Gastroesophageal sphincter (tissue), 4 donors: ENCODE measurements at places on chromosomes 5 and 9.

GRCh38 chr5:157189223-157189622, 8.6 kb downstream of the ITK start:
- peaks cover 9% of the 10 kb centered on the region for H3K27me3 ChIP-seq
- no peaks in the 10 kb centered on the region for H3K4me1 ChIP-seq
- H3K27ac ChIP-seq = no peak overlapping the region

- no peaks in the 10 kb centered on the region for H3K36me3 ChIP-seq
- H3K27me3 ChIP-seq = no peaks in the 10 kb centered on the region
- H3K27ac ChIP-seq = no peak overlapping the region
Measured at GRCh38 chr9:1331546-1332038, 281.4 kb downstream of the DMRT2 start.

DNA sequence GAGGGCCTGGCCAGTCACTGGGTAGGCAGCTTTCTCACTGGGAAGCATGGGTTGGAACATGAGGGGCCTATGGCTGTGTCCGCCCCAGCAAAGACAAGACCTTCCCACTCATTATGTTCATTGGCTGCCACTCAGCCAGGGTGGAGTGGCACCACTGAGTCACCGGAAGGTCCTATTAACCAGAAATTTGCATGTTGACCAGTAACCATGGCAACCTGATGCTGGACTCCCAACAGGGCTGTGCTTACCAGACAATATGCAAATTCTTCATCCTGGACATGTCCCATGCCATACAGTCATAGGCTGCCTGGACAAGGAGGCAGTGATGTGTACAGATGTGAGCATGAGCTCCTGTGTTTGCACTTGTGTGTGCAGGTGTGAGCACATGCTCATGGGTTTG, 66.7 kb downstream of the PSD2 start:
- H3K27me3 ChIP-seq = no peaks in the 10 kb centered on the region
- H3K36me3 ChIP-seq = no peaks in the 10 kb centered on the region
- peaks cover 19% of the 10 kb centered on the region for H3K4me1 ChIP-seq
- H3K4me3 ChIP-seq = no peak overlapping the region
- no peak for ATAC-seq

DNA sequence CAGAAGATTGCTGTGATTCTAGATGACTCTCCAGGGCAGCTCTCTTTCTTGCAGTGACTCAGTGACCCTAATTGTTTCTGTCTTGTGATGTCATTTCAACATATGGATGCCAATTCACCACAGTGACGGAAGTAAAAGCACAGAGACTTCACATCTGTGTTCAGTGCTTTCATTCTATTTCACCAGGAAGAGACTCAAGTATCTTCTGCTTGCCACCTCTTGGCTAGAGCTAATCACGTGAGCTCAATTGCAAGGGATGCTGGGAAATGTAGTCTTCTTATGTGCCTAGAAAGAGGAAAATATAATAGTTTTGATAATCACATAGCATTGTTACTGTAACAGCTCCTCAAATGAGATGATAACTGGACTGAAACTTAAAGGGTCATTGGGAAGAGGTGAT, 453.3 kb upstream of the KLF4 start:
- H3K27me3 ChIP-seq = no peaks in the 10 kb centered on the region
- no peaks in the 10 kb centered on the region for H3K4me1 ChIP-seq
- no peaks in the 10 kb centered on the region for H3K36me3 ChIP-seq
- no peak overlapping the region for H3K4me3 ChIP-seq

DNA sequence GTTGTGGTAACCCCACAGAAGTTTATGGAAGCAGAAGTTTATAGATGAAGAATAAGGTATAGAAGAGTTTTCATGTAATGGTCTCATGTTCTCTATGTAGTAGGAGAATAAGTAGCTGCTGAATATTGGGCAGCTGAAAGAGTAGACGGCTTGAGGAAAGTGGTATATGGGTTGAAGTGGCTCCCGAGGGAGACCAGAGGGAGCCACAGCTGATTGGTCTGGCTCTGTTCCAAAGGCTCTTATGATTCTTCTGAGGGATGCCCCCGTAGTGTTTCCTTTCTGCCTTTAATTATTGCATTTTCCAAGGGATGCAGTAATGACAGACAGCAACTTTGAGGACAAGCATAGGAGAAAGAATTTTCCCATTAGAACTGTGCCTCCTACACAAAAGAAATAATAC, 30.1 kb upstream of the TENT2 start:
- no peak overlapping the region for H3K27ac ChIP-seq
- H3K27me3 ChIP-seq = no peaks in the 10 kb centered on the region
- no peak for ATAC-seq
- no peak overlapping the region for H3K4me3 ChIP-seq
- no peaks in the 10 kb centered on the region for H3K36me3 ChIP-seq
- no peaks in the 10 kb centered on the region for H3K4me1 ChIP-seq

DNA sequence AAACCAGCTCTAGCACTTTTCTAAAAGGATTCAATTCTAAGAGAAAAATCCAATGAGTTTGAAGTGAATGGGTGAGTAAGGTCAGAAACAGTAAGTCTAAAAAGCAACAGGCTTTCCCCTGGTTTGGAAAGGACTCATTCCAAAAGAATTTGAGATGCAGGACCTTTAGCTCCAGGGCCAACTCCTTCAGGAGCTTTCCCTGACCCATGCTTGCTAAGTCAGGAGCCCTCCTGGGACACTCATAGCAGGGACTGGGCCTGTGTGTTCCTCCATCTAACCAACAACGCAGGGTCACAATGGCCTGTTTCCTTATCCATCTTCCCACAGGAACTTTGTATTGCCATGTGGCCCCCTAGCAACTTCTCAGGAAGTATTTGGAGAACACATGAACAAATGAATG, 198.8 kb downstream of the FRMD3 start:
- H3K4me1 ChIP-seq = no peaks in the 10 kb centered on the region
- H3K27me3 ChIP-seq = no peaks in the 10 kb centered on the region
- no peak overlapping the region for H3K4me3 ChIP-seq
- no peak overlapping the region for H3K27ac ChIP-seq
- no peaks in the 10 kb centered on the region for H3K36me3 ChIP-seq

DNA sequence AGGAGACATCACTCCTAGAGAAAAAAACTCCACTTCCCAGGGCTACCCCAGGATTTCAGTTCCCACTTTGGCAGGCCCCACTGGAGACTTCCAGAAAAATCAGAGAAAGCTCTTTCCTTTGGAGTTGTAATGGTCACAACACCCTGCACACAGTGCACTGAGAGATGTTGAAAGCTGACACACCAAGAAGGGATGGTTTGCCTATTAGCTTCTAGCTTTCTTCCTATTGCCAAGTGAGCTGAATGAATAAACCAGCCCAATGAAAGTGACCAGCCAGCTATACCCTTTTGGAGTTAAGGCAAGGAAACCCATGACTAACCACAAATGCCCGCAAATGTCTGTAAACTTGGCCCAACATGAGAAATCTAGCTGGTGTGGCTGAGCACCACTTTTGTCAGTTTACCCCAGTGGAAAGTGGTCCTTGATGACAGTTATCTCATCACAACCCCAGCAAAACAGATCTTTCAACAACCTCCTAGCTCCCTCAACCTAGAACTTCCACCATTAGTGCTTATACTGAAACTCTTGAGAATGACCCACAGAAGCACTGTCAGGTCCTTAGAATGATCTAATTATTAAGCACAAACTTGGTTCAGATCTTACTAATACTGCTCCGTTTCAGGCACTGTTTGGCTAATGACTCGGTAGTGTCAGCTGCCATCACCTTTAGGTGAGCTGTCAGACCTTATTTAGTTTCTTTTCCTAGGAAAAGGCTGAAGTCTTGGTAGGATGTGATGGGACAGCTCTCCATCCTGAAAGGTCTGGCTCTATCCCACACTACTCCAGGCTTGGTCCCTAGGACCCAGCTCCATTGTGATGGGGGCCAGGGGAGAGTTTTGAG, 11.2 kb downstream of the IRF1 start:
- no peak overlapping the region for H3K4me3 ChIP-seq
- H3K4me1 ChIP-seq = peaks cover 15% of the 10 kb centered on the region
- H3K27me3 ChIP-seq = no peaks in the 10 kb centered on the region
- H3K36me3 ChIP-seq = no peaks in the 10 kb centered on the region
- peak overlapping the region; percentile 32 for H3K27ac ChIP-seq

- H3K4me3 ChIP-seq = no peak overlapping the region
- no peak overlapping the region for H3K27ac ChIP-seq
- H3K27me3 ChIP-seq = peaks cover 14% of the 10 kb centered on the region
- no peaks in the 10 kb centered on the region for H3K36me3 ChIP-seq
- no peaks in the 10 kb centered on the region for H3K4me1 ChIP-seq
- ATAC-seq = no peak
Measured at GRCh38 chr5:87260604-87261192, 7.0 kb upstream of the RASA1 start.

- peaks cover 17% of the 10 kb centered on the region for H3K27me3 ChIP-seq
- H3K4me1 ChIP-seq = peaks cover 15% of the 10 kb centered on the region
- no peaks in the 10 kb centered on the region for H3K36me3 ChIP-seq
- H3K4me3 ChIP-seq = no peak overlapping the region
- ATAC-seq = no peak
Measured at GRCh38 chr5:402615-403359, 40.2 kb upstream of the EXOC3 start.

- no peak overlapping the region for H3K4me3 ChIP-seq
- no peak for ATAC-seq
- no peaks in the 10 kb centered on the region for H3K4me1 ChIP-seq
- H3K27ac ChIP-seq = no peak overlapping the region
- no peaks in the 10 kb centered on the region for H3K27me3 ChIP-seq
Measured at GRCh38 chr5:5711112-5711511, 288.6 kb downstream of the ICE1 start.

DNA sequence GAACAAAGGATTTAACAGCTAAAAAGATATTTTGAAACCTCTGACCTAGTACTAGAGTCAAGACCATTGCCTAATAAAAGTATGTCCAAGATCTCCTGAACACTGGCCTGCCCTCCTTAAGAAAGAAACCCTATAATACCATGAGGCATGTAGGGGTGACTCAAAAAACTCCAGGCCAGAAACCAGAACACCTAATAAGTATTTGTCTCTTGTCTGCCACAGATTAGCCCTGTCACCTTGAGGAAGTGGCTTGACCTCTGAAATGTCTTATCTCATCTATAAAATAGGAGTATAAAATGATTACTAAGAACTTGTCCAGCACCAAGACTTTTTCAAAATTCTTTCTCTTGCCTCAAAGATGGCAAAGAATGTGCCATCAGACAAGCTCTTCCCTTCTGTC, 125.5 kb upstream of the RASGRF2 start:
- no peak overlapping the region for H3K4me3 ChIP-seq
- H3K27me3 ChIP-seq = no peaks in the 10 kb centered on the region
- no peak overlapping the region for H3K27ac ChIP-seq
- no peaks in the 10 kb centered on the region for H3K4me1 ChIP-seq

DNA sequence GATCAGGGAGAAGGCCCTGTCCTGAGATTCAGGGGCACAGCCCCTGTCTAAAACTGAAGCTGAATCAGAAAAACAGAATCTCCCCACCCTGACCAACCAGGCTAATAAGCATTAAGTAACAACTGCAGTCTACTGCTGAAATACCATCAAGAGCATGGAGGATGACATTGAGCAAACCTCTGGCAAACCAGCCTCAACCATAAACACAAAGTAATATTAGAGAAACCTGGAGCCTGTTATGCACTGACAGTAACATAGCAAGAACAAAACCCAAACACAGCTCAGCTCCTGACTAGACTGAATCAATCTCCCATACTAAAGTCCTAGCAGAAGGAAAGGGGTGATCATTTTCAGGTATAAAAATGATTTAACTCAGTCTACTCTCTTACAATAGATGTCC, 24.8 kb upstream of the CCL21 start:
- no peaks in the 10 kb centered on the region for H3K27me3 ChIP-seq
- no peak for ATAC-seq
- no peaks in the 10 kb centered on the region for H3K36me3 ChIP-seq
- no peak overlapping the region for H3K4me3 ChIP-seq

DNA sequence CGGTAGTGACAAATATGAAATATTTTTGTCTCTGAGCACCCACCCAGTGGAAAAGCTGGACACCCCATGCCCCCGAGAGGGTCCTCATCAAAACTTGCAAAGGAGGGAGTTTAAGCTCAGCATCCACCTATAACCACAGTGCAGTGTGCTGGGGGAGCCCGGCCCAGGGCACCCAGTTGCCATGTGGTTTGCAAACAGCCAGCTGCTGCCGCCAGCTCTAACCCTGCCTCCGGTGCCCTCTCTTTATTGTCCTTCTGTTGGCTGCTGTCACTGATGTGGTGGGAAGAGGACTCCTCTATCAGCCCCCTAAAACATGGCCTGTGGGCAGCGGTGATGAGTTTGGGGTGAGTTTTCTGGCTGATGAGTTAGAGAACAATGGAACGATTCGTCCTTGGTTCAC, 160.9 kb upstream of the MVB12B start:
- ATAC-seq = no peak
- H3K27ac ChIP-seq = no peak overlapping the region
- H3K27me3 ChIP-seq = peaks cover 16% of the 10 kb centered on the region
- H3K36me3 ChIP-seq = no peaks in the 10 kb centered on the region
- no peaks in the 10 kb centered on the region for H3K4me1 ChIP-seq
- H3K4me3 ChIP-seq = no peak overlapping the region

- H3K36me3 ChIP-seq = no peaks in the 10 kb centered on the region
- H3K27me3 ChIP-seq = no peaks in the 10 kb centered on the region
- H3K4me1 ChIP-seq = peaks cover 12% of the 10 kb centered on the region
Measured at GRCh38 chr5:107088907-107089306, 581.8 kb downstream of the EFNA5 start.

DNA sequence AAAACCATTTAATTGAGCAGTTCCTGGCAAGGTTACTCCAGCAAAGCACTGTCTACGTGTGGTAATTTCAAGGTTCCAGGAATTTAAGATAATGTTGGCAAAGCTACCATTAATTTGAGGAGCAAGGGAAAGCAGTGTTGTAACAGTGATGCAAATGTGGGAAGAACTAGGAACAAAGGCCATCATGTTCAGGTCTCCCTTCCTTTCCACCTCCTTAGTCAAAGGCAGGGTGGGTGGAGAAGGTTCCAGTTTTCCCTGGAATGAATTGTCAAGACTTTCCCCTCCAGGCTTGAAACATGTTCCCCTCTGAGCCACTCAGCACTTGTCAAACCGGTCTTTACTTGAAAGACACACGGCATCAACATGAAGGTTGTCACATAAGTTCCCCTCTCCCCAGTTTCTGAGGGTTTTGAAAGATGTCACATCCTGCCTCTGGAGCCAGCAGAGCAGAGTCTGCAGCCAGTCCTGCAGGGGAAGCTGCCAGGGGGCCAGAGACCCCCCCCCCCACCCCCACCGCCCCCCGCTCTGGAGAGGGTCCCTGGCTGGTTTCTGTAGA, 226.0 kb downstream of the GAS1 start:
- H3K27me3 ChIP-seq = no peaks in the 10 kb centered on the region
- H3K4me3 ChIP-seq = no peak overlapping the region
- peaks cover 28% of the 10 kb centered on the region for H3K4me1 ChIP-seq
- peak overlapping the region; percentile 72 for H3K27ac ChIP-seq

- peak overlapping the region; percentile 95 for H3K4me3 ChIP-seq
- no peaks in the 10 kb centered on the region for H3K27me3 ChIP-seq
- peak overlapping the region; percentile 98 for H3K27ac ChIP-seq
Measured at GRCh38 chr9:128689820-128690683, 1.0 kb downstream of the SET start.

GRCh38 chr9:131011274-131012022, 2.5 kb downstream of the LAMC3 start:
- peaks cover 11% of the 10 kb centered on the region for H3K4me1 ChIP-seq
- ATAC-seq = no peak
- H3K36me3 ChIP-seq = no peaks in the 10 kb centered on the region

DNA sequence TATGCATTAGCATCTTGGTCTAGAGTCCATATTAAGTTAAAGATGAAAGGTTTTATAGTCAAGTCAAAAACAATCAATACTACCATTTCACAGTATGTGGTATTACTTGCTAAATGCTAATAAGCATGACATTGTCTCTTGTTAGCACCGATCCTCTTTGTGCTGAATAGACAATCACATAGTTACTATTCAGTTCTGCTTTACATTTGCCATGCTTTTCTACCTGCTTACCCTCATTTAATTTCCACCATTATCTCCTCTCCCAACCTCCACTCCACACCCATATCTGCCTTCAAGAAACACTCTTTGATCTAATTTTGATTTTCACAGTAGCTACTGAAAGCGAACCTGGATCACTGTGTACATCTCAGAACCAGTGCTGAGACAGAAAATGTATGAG, 16.8 kb downstream of the MEGF9 start:
- ATAC-seq = no peak
- no peak overlapping the region for H3K4me3 ChIP-seq
- no peak overlapping the region for H3K27ac ChIP-seq
- H3K27me3 ChIP-seq = no peaks in the 10 kb centered on the region
